NCI-H1105 (cell line): ENCODE measurements at places on chromosomes 6 and 20.

DNA sequence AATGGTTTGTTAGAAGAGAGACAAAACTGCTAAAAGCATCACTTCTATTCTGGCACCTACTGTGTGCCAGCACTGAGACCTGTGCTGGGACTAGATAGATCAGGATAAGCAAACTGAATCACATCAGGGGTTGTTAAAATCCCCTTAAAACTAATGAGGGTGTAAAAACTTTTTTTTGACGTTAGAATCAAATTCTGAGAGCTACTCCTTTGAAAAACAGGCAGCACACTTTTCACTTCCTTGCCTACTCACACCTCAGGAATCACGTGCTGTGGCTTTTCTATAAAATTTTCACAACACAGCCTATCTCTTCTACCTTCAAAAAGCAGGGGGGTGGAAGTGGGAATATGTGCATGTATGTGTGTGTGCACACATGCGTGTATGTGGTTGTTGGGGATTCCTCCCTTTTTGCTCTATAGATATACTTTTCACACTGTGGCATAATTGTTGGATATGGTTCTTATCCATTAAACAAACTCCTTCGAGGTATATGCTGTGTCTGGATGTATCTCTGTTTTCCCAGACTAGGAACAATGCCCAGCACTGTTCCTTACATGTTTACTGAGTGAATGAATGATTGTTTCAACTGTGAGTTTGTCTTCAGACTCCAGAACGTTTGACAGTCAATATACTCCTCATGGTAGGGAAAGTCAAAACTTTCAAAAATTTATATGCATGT lies 105.4 kb downstream of the FYN start:
- no peak for DNase-seq

DNA sequence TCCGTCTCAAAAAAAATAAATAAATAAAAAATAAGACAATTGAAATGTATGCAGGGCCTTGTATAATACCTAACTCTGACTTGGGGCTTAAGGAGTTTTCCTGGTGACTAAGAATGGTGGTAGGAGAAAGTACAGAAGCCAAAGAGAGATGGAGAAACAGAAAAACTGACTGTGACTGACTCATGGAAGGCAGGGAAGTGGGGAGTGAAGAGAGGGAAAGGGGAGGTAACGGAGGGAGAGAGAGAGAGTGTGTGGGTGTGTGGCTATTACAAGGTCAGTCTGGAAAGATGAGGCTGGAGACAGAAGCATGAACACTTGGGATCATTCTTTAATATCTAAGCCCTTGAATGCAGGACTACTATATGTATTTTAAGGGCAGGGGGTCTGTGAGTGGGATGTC lies 38.5 kb downstream of the SNRNP48 start:
- no peak for DNase-seq

DNA sequence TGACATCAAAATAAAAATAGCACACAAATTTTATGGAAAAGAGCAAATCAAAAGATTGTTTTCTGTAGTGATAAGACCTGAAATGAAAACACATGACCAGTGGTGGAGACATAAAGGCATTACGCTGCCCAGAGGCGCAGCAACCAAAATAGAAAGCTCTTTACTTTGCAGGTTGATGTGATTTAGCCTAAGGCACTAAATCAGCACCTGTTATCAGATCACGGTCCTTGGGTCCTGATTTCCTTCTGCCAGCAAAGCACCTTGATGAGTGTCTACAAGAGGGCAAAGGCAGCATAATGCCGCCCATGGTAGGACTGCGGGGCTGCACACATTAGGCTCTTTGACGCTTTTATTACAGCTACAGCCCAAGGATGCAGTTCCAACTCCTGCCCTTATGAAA lies 19.3 kb upstream of the RAMACL start:
- no peak for DNase-seq

DNA sequence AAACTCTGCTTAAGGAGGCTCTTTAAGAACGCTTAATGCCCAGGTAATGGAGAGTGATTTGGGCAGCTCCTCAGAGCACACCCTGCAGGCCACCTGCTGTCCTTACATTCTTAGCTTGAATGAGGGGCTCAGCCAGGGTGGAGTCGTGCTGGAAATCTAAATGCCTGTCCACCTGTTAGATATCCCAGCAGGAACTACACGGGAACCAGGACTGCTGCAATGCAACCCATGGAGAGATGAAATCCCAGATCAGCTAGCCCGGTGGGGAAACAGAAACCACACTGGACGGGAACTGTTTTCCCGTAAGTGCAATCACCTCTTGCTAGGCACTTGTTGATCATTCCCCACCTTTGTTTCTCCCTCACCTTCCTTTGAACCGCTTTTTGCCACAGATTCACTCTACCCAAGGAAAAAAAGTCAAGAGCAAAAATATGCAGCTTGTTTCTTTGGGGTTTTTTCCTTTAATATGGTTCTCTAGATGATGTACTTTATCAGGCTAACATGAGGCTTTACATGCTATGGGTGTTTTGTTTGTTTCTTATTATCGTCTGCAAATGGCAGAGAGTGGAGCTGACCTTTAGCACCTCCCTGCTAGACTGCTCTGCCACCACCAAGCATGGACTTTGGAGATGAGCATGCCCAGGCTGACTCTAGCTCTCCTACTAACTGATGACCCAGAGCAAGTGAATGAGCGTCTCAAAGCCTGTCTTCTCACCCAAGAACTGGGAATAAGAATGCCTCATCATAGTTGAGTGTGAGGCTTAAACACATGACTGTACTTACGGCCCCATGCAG lies 125.9 kb upstream of the TNFAIP3 start:
- DNase-seq, result no peak

DNA sequence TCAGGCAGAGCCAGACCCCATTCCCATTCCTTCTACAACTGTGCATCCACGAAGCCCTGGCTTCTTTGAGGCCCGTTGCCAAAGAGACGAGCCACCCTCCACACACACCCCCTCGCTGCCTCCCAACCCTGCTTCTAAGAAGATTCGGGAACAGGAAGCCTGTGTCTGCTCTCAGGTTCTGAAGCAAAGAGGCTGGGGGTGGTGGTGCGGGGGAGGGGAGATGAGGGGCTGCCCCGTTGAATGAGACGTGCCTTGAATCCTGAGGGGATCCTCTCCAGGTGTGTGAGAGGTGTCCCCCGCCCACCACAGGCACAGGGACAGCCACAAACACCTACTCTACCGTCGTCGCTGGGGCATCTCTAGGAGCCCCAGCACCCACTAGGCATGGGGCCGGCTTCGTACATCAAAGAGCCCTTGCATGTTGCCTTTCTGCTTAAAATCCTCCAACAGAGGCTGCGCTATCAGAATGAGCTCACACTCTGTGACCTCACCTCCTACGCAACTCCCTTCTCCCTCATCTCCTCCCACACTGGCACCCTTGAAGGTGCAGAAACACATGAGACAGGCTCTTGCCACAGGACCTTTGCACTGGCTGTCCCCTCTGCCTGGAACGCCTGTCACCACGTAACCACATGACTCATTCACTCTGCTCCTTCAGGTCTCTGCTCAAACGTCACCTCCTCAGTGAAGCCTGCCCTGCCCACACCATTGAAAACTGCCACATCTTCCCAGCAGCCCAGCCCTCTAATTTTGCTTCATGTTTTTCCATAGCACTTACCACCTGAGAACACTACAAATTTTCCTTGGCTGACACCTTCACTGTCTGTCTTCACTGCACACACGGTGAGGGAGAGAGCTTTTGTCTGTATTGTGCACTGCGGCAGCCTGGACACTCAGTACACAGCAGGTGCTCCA lies 58.5 kb downstream of the PREX1 start:
- no peak for DNase-seq

- no peak for DNase-seq
Observed at GRCh38 chr20:58971429-58971828, 9.6 kb upstream of the NELFCD start.

DNA sequence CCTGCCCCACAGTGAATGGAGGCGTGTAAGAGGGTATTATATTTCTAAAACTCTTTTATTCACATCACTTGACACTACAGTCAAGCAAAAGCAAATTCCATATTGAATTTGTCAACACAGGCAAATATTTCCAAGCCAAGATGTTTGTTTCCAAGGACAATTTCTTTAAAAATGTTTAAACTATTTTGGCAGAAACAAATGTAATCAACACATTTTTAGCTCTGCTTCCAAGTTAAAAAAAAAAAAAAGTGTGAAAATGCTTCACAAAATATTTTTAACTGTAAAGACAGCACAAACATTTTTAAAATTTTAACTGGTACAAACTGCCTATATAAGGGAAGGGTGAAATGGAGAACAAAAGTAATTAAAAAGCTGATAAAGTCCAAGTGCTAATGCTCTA lies 44.9 kb upstream of the DST start:
- no peak for DNase-seq

DNA sequence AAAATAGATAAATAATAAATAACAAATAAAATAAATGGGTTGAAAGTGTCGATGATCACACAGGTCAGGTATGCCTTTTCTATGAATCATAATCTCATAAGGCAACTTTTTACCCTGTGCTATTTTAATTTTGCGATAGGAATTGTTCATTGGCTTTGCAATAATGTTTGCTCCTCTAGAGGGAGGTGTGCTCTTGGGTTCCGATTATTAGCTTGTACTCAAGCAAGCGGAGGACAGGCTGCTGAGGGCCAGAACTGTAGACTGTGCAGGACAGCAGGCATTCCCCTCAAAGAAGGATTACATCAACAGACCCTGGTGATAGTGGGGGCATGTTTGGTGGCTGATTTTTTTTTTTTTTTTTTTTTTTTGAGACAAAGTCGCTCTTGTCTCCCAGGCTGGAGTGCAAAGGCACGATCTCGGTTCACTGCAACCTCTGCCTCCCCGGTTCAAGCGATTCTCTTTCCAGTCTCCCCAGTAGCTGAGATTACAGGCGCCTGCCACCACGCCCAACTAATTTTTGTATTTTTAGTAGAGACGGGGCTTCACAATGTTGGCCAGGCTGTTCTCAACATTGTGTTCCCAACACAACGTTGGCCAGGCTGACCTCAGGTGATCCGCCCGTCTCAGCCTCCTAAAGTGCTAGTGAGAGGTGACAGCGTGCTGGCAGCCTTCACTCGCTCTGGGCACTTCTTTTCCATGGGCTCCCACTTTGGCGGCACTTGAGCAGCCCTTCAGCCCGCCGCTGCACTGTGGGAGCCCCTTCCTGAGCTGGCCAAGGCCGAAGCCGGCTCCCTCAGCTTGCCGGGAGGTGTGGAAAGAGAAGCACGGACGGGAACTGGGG lies 35.6 kb downstream of the RIOK1 start:
- DNase-seq, result no peak

DNA sequence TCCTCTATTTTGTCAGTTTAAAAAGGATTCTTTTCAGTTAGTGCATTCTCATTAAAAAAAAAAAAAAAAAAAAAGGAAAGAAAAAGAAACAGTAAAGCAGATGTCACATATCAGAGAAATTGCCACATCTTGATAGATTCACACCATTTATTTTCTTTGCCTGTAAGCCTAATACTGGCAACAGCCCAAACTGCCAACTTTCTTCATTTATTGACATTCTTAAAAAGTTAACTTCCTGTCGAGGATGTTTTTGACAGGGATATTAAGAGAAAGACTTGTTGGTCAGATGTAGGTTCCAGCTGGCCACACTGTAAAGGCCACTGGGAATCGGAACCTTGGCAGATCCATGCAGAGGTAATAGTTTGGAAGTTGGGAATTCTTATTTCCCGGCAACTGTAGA lies 332.6 kb downstream of the NRN1 start:
- no peak for DNase-seq

DNA sequence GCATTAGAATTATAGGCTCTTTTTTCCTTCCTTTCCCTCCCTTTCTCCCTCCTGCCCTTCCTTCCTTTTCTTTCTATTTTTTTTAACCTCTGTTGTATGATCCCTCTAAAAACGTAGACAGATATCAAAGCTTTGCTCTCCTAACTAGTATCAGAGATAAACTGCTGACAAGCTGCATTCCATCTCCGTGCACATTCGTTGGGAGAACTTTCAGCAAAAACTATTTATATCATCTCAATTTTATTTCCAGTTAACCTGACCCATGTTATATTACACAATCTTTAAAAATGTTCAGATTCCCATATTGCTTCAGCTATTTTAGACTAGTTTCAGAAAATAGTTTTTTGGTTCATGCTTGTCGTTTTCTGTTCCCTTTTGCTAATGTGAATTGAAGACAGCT lies 47.3 kb downstream of the RNF217 start:
- no peak for DNase-seq
